ENCODE measurements at places on chromosomes 5 and 9. TPM values are rescaled to one million over a fixed set of nuclear protein-coding genes. Genes with fewer than 3 reads are reported as not detected.

- H3K27me3 ChIP-seq: no peaks in the 10 kb centered on the region
- peak; percentile 56 for DNase-seq
- H3K27ac ChIP-seq: peak overlapping the region; percentile 83
- no peaks in the 10 kb centered on the region for H3K36me3 ChIP-seq
- H3K4me3 ChIP-seq: no peak overlapping the region
Measured at GRCh38 chr5:36657563-36657995, 51.2 kb downstream of the SLC1A3 start.

SLCO6A1 gene
- total RNA-seq: not detected

NINJ1 gene
- 40.8 TPM for total RNA-seq

DNA sequence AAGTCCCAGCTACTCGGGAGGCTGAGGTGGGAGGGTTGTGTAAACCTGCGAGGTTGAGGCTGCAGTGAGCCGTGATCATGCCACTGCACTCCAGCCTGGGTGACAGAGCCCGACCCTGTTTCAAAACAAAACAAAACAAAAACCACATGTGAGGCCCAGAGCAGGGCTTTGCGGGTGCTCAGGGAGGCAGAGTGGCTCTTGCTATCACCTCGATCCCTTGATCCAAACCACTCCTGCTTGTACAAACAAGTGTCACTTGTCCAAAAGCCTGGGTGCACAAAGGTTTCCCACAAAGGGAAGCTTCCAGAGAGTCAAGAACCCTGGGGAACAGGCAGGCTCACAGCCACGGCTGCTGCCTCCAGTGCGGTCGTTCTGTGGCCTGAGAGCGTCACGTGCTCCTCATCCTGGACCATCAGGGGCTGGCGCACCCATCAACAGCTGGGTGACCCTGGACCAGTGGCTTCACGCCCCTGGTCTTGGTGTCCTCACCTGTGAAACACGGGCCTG, 162.7 kb downstream of the C9orf50 start:
- H3K36me3 ChIP-seq: no peaks in the 10 kb centered on the region
- H3K27me3 ChIP-seq: no peaks in the 10 kb centered on the region
- H3K4me3 ChIP-seq: no peak overlapping the region
- peak overlapping the region; percentile 88 for H3K27ac ChIP-seq
- no peak for DNase-seq

- no peak overlapping the region for H3K4me3 ChIP-seq
- no peaks in the 10 kb centered on the region for H3K27me3 ChIP-seq
- H3K36me3 ChIP-seq: no peaks in the 10 kb centered on the region
- DNase-seq: no peak
Measured at GRCh38 chr9:99399474-99399873, 177.4 kb downstream of the SEC61B start.

PSMB7 gene
- 174 TPM for total RNA-seq

ZMAT2 gene
- total RNA-seq: 36.5 TPM

DNA sequence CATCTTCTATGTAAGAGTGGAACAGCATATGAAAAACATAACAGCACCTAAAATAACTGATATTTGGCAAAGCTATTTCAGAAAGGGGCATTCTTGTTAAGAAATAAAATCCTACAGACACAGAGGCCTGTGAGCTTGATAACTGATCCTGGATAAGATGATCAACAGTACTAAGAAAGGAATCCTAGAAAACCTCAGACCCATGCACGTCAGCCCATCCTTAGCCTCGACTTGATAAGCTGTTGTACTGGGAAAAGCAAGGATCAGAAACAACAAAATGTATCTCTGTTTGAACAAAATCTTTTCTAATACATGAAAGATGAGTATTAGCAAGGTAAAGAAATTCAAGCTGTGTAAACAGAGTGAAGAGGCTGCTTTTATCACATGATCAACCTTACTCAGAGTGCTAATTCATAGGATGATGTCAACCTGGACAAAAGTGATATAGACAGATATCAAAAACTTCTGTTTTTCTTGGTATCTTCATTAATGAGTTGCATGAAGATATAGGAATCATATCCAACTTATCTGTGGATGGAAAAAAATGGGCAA, 15.2 kb downstream of the LIFR start:
- H3K27ac ChIP-seq: no peak overlapping the region
- no peak for DNase-seq
- H3K27me3 ChIP-seq: no peaks in the 10 kb centered on the region
- no peaks in the 10 kb centered on the region for H3K36me3 ChIP-seq

CDKN2B gene
- 0.94 TPM for total RNA-seq

DNA sequence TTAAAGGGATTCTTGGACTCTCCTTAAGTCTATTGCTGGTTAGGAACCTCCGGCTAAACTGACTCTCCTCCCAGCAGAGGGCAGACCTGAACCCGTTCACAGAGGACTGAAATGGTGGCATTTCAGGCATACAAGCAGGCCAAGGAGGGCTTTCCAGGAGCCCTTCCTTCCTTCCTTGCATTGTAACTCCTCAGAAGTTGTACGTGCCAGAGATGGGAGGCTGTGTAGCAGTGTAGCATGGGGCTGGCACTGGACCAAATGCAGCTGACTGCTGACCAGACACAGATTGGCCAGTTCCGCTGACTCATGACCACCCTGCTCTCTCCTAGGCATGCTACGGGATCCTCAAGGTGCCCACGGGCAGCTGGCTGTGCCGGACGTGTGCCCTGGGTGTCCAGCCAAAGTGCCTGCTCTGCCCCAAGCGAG, 36.4 kb downstream of the JADE2 start:
- no peaks in the 10 kb centered on the region for H3K27me3 ChIP-seq
- H3K27ac ChIP-seq: no peak overlapping the region
- H3K4me3 ChIP-seq: no peak overlapping the region
- H3K4me1 ChIP-seq: peaks cover 6% of the 10 kb centered on the region

DNA sequence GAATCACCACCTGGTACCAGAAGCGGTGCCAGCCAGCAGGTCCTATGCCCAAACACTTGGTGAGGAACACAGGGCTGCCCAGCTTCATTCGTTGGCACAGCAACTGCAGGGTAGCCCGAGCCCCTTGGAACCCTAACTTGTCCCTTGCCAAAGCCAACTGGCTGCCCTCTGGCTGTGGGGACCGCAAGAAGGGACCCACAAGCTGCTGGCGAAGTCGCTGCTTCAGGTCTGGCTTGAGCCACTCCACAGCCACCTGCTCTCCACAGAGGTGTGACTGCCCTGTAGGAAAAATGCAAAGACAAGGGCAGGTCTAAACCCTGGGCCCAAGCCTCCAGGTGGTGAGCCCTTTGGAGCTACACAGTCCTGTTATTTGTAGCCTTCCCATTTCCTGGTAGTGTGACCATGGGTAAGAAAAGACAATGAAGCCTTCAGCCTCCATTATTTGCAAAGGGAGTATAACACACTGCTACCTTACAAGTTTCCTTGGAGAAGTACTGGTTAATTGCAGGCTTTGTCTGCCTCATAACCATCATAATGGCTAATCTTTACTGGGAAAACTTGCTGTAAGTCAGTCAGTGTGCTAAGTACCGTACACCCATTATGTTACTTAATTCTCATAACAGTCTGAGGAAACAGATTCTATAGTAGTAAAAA, 1.8 kb downstream of the DND1 start:
- H3K4me3 ChIP-seq: no peak overlapping the region
- no peak overlapping the region for H3K27ac ChIP-seq
- DNase-seq: no peak
- H3K4me1 ChIP-seq: no peaks in the 10 kb centered on the region
- peaks cover 75% of the 10 kb centered on the region for H3K36me3 ChIP-seq

DBH gene
- total RNA-seq: not detected

DNA sequence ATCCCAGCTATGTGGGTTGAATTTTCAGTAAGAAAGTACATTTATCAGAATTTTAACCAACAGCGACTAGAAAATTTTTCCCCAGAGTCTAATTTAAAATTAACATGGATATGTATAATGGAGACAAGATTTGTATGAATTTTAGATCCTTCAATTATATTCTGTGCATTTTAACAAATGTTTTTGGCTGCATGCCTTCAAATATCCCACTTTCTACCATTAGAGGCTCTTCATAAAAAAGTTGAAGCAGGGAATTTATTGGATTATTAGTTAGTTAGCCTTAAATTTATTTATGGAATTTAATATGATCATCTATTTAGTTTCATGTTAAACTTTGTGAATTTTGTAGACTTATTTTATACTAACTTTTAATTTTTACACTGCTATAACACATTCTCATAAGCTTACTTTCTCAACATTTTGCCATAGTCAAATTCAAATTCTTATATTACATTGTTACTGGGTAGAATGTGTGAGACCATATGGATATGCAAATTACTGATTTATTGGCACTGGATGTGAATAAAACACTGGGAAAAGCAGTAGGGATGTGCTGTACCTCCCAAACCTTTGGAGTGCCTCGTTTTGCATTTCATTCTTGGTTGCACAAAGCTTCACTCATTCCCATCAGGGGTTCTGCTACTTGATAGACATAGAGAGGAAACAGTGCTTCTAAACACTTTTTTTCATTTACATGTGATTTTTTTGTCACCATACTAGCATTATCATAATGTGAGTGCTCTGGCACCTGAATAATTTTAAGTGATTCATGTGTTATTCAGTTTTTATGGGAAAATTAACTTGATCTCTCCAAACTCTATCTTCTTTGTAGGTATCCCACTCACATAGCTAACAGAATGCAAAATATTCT, 491.8 kb upstream of the COX7C start:
- H3K36me3 ChIP-seq: no peaks in the 10 kb centered on the region
- DNase-seq: no peak
- no peaks in the 10 kb centered on the region for H3K4me1 ChIP-seq
- H3K27me3 ChIP-seq: no peaks in the 10 kb centered on the region
- H3K27ac ChIP-seq: no peak overlapping the region
- no peak overlapping the region for H3K4me3 ChIP-seq

GRCh38 chr9:114287001-114287762, 35.7 kb upstream of the ORM1 start:
- DNase-seq: no peak
- H3K4me3 ChIP-seq: no peak overlapping the region
- H3K27me3 ChIP-seq: no peaks in the 10 kb centered on the region
- H3K27ac ChIP-seq: no peak overlapping the region
- peaks cover 39% of the 10 kb centered on the region for H3K36me3 ChIP-seq
- H3K4me1 ChIP-seq: peaks cover 53% of the 10 kb centered on the region

DMRT2 gene
- 1.7 TPM for total RNA-seq

DNA sequence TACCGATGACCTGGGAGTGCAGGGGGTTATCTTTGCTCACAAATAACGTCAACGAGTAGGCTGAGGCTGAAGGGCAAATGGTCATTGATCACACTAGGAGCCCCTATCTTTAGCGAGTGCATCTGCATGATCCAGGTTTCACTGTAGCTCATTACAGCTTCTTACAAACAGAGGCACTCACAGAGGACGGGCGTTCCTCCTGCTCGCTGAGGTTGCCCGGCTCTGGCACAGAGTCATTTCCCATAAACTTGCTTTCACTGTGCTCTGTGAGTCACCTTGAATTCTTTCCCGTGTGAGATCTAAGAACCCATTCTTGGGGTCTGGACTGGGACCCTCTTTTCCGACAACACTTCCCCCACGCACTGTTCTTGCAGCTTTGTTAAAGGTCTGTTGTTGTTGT, 1.9 kb upstream of the PAEP start:
- H3K27ac ChIP-seq: no peak overlapping the region
- H3K4me3 ChIP-seq: no peak overlapping the region
- no peaks in the 10 kb centered on the region for H3K4me1 ChIP-seq
- no peak for DNase-seq
- H3K27me3 ChIP-seq: no peaks in the 10 kb centered on the region
- H3K36me3 ChIP-seq: no peaks in the 10 kb centered on the region

CYSRT1 gene
- 0.69 TPM for total RNA-seq

GRCh38 chr9:77938163-77938562, 93.4 kb downstream of the GNAQ start:
- H3K27me3 ChIP-seq: no peaks in the 10 kb centered on the region
- no peak overlapping the region for H3K4me3 ChIP-seq
- DNase-seq: no peak
- no peaks in the 10 kb centered on the region for H3K4me1 ChIP-seq
- H3K36me3 ChIP-seq: no peaks in the 10 kb centered on the region

FOXD4L3 gene
- total RNA-seq: not detected

DNA sequence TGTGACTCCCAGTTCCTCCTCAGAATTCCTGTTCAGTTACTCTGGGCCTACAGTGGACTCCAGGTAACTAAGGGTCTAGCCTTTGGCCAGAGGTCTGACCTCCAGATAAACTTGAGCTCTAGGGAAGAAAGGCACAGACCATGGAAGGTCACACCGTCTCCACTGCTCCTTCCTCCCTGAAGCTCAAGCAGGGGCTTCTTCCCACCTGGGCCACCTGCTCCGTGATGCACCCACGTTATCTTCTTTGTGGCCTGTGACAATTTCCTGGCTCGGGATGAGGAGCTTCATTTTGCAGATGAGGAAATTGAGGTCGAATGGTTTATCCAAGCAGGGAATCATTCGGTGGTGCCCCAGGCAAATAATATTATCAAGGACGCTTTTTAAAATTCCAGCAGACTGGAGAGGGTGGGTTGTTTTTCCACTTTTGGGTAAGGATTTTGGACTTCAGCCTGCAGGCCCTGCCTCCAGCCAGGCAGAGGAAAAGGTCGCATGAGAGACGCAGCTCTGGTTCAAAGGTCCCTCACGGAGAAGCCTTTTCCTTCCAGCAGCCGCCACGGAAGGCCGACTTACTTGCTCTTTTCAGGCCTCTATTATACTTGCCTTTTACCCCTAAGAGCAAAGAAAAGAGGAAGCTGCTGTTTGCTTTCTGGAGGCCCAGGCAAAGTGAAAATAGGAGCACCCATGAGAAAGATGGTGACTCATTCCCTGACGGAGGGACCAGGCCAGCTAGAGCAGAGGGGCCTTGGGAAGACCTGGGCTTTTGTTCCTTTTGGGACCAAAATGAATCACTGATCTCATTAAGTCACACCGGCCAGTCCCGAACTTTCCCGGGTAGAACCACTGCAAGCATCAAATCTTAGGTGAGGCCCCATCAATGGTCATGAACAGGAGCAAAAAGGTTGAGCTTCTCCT, 22.8 kb upstream of the DUSP1 start:
- no peak overlapping the region for H3K4me3 ChIP-seq
- peaks cover 25% of the 10 kb centered on the region for H3K4me1 ChIP-seq
- no peak overlapping the region for H3K27ac ChIP-seq
- no peaks in the 10 kb centered on the region for H3K27me3 ChIP-seq
- H3K36me3 ChIP-seq: no peaks in the 10 kb centered on the region
- DNase-seq: no peak

GRCh38 chr9:134940236-134941208, 22.8 kb upstream of the FCN1 start:
- H3K36me3 ChIP-seq: no peaks in the 10 kb centered on the region

DNA sequence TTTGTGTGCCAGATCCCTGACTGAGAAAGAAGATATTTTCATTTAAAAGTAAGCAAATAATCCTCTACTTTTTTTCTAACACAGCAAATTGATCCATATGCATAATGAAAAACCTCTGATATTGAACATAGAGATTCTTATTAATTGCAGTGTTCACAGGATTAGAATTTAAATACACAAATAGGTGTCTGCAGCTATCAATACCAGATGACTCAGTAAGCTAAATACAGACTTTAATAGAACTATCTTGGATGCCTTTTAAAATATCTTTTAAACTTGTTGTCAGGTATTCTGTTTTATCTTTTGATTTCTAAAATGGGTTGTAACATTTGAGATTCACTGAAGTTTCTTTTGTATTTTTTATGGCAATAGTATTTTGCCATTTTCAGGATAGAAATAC, 43.1 kb downstream of the NIPBL start:
- no peak overlapping the region for H3K27ac ChIP-seq
- no peaks in the 10 kb centered on the region for H3K27me3 ChIP-seq
- no peak for DNase-seq

PRKACG gene
- total RNA-seq: not detected

IFNW1 gene
- total RNA-seq: not detected

Data from spinal cord (tissue), 10 donors.